Fibroblast of the aortic adventitia (primary cell): ENCODE measurements at places on chromosomes 11 and 22. TPM values are rescaled to one million over a fixed set of nuclear protein-coding genes. Genes with fewer than 3 reads are reported as not detected.

GRCh38 chr11:75777461-75778110, 9.0 kb downstream of the DGAT2 start:
- no peak for DNase-seq

GRCh38 chr22:23769321-23769965, 1.7 kb upstream of the CHCHD10 start:
- DNase-seq, result no peak

- DNase-seq, result no peak
These were observed 35.7 kb downstream of the CSTF3 start for GRCh38 chr11:33125611-33126010.

GRCh38 chr11:10338287-10338686, 33.4 kb downstream of the ADM start:
- no peak for DNase-seq

GRCh38 chr11:3095712-3096361, 38.6 kb upstream of the CARS1 start:
- peak; percentile 80 for DNase-seq

DNA sequence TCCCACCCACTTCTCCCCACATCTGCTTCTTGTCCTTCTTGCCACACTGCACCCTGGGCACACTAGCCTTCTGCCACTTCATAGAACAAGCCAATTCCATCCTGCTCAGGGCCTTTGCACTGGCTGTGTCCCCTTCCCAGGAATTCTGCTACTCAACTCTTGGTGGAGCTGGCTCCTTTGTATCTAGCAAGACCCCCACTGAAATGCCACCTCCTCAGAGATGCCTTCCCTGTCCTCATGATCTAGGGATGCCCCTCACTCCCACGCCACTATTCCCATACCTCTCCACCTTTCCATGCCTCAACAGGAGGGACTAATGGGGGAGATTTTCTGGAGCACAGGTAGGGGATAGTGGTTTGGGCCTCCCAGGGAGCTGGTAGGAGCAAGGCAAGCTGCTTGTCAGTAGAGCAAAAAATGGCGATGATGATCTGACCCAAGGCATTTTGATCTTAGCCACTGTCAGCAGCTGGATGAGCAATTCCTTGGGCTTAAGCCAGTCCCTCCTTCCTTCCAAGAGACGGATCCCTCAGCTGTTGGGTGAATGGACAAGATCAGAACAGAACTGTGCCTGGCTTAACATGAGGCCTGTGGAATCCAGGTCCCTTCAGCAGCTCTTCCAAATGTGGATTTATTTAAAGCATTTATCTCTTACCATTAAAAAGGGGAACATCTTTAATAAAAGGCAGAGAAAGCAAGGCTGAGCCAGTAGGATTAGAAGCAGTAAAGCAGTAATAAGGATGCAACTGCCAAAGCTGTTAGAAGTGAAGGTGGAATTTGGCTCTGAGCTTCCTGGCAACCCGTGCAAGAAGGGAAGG, 4.0 kb upstream of the PRDM11 start:
- peak; percentile 17 for DNase-seq

DNA sequence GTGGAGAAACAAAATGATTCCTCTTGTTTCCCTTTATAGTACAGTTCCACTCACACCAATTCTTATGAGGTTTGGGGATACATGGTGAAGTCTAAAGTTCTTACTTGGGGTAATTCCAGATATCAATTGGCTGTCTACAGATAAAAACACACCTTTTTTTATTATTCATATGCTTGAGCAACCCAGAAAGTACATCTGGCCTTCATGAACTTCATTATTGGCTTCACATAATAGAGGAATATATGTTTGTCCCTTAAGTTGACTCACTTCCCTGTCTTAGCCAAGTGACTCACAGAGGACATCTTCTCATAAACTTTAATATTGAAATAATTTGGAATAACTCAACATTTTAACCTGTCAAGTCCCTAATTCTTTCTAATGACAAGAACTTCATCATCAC, 36.3 kb upstream of the SOX6 start:
- no peak for DNase-seq

OR10D3 gene
- not detected in 2 replicates for total RNA-seq

SPI1 gene
- total RNA-seq, result not detected in 2 replicates

DNA sequence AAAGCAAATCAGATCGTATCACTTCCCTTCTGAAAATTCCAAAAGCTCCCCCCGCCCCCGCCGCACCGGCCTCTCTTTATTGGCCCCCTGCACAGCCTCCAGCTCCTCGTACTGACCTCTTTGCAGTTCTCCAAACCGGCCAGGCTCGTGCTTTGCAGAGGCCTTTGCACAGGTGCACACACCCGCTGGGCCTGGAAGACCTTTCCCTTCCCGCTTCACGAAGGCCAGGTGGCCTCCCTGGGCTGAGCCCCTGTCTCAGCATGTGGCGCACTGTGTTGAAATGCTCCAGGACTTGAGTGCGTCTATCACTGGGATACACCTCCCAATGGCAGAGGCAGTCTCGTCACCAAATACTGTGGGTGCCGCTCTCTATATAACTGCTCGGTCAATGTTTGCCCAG, 13.2 kb upstream of the ADA2 start:
- DNase-seq, result no peak

CDON gene
- total RNA-seq, result 54.4 and 66.6 TPM in 2 replicates

DNA sequence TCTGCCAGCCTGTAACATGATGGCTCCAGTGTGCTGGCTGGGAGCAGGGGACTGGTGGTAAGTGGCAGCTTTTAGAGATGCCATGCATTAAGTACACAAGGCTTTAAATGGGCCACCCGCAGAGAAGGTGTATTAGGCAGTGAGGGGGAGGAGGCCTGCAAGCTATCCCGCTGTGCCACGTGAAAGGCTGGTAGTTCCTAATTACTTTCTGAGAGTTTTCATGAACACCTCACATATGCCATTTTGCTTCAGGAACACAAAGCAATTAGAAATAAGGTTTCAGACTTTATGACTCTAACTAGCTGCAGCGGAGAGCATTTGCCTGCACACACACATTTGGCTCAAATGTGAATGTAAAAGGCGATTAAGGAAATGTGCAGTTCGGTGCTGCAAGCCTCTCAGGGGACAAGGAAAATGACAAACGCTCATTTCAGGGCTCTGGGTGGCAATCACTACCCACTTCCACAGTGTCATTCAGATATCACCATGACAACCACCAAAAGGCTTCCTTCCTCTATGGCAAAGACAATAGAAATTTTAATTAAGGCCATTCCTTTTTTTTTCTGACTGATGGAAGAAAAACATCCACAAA, 116.6 kb downstream of the PLEKHA7 start:
- no peak for DNase-seq

GRCh38 chr11:120719348-120719747, 207.8 kb downstream of the GRIK4 start:
- DNase-seq, result no peak
